ENCODE measurements at places on chromosomes 5 and 9.

DNA sequence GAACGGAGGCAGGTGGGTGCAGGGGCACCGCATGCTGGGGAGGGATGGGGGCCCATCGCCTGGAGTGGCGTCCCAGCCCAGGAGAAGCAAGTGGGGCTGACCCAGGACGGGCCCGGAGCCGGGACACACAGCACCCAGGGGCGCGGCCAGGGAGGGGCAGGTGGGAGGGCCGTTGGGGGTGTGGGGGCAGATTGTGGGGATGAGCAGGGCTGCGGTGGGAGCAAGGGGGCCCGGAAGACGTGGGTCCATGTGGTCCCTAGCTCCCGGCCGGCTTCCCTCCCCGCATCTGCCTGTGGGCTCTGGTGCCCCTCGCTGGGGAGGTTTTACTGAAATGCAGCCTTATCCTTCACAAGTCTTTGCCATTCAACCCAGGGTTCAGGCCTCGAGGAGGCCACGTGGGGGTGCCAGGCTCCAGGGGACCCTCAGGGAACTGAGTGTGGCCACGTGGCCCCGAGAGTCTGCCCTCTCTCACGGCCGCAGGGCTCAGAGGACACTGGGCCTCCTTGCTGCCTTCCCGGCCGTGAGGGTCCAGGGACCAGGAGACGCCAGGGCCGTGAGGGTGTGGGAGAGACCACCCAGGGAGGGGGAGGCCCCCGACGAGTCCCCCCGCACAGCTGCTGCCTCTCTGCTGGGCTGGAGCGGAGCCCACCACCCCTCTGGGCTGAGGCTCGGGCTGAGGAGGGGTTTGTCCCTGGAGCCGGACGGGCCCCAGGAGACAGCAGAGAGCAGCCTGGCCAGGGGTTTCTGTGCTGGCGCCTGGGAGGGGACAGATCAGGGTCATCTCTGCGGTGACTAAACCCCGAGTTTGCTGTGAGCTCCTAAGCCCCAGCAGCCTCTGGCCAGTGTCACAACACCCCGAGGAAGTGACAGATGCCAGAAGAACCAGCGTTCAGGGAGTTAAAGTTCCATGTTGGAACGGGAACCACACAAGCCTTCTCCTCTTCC lies 35.2 kb downstream of the SLC9A3 start:
- DNase-seq, result no peak
- H3K4me3 ChIP-seq, result no peak overlapping the region
- no peaks in the 10 kb centered on the region for H3K4me1 ChIP-seq
- H3K27me3 ChIP-seq, result peaks cover 7% of the 10 kb centered on the region
- no peak overlapping the region for H3K27ac ChIP-seq

DNA sequence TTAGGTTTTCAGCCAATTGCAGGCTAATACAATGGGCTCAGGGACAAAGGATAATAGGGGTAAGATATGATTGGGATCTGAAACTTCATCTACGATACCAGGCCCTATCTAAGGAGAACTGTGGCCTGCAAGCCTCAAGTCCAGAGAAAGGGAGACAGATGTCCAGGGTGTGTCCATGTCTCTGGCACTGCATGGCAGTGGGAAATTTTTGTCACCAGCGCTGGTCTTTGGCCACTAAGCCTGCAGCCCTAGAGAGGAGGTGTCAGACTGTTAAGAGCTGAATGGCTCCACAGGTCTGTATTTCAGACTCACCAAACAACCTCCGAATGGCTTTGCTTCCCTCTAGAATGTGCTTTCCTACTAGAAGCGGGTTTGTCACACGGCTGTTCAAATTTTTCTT lies 6.6 kb upstream of the CNOT6 start:
- no peak for DNase-seq
- H3K27me3 ChIP-seq, result peaks cover 5% of the 10 kb centered on the region
- H3K4me1 ChIP-seq, result peaks cover 14% of the 10 kb centered on the region
- no peak overlapping the region for H3K27ac ChIP-seq
- no peak overlapping the region for H3K4me3 ChIP-seq
- H3K36me3 ChIP-seq, result no peaks in the 10 kb centered on the region

DNA sequence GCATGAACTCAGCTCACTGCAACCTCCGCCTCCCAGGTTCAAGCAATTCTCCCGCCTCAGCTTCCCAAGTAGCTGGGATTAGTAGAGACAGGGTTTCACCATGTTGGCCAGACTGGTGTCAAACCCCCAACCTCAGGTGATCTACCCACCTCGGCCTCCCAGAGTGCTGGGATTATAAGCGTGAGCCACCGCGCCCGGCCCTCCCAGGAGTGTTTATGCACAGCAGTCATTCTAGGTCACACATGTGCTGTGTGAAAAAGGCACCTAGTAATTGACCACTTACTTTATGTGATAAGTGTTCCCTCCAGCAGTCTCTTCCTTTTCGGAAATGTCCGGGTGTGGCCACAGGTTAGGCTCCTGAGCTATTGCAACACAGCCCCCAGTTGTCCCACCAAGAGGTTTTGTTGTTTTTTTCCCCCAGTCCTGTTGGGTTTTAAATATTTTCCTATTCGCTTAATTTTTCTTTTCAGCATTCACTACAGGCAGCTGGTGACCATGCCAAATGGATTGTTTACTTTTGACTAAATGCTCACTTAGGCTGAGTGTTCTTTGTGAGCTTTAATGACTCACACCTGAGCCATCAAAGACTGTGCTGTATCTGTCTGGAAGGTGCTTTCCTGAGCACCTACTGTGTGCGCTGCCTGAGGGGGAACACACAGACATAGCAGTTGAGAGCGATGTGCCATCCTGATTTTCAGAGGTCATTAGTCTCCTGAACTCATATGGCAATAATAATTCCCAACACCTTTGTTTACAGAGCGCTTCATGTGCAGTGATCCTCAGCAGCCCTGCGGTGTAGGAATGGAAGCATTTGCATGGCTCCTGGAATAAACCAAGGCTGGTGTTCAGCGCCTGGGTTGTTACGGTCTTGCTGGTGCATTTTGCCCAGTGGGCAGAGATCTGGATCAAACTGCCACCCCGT lies 94.3 kb downstream of the MVB12B start:
- H3K27ac ChIP-seq, result no peak overlapping the region
- DNase-seq, result no peak
- peaks cover 15% of the 10 kb centered on the region for H3K4me1 ChIP-seq
- H3K27me3 ChIP-seq, result peaks cover 3% of the 10 kb centered on the region
- peaks cover 4% of the 10 kb centered on the region for H3K36me3 ChIP-seq

GRCh38 chr9:88321764-88322163 lies 66.5 kb upstream of the SPIN1 start:
- DNase-seq, result no peak
- peaks cover 6% of the 10 kb centered on the region for H3K4me1 ChIP-seq
- no peak overlapping the region for H3K27ac ChIP-seq
- no peaks in the 10 kb centered on the region for H3K36me3 ChIP-seq
- no peak overlapping the region for H3K4me3 ChIP-seq

GRCh38 chr5:10538103-10538788 lies 25.6 kb upstream of the ANKRD33B start:
- H3K4me1 ChIP-seq, result peaks cover 6% of the 10 kb centered on the region
- H3K36me3 ChIP-seq, result no peaks in the 10 kb centered on the region
- H3K27ac ChIP-seq, result no peak overlapping the region
- H3K4me3 ChIP-seq, result no peak overlapping the region
- no peak for DNase-seq

DNA sequence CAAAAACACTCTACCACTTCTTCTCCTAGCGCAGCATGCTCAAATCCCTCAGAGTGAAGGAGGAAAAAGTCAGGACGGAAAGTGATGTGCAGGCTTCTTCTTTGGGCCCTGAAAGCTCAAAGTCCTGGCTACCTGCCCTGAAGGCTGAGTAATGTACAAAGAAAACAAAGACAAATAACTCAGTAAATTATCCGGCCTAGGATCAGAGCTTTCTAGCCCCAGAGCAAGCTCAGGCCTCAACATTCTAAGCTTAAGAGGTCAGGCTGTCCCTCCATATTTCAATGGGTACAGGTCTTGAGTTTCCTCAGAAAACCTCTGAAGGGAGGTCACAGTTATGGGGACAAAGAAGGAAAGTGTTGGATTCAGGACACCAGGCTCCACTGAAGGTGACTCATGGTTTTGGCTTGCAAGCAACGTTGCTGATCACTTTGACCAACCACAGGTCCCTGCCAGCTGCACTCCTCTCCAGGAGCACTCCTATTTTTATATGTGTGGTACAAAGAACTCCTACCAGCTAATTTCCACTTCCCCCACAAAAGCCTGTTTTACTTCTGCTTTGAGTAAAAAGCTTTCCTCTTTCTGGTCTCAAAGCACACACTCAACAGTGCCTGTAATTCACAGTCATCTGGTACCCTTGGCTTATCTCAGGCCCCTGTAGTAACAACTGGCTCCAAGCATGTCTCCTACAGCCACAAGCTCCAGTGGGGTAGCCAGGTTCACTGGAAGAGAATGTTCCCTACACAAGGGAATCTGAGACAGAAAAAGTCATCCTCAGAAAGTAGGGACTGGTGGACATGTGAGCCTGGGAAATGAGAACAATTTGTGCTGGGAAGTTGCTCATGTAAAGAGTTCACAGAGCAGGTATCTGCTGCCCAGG lies 115.7 kb downstream of the UGCG start:
- H3K27ac ChIP-seq, result no peak overlapping the region
- no peak overlapping the region for H3K4me3 ChIP-seq
- no peaks in the 10 kb centered on the region for H3K36me3 ChIP-seq

DNA sequence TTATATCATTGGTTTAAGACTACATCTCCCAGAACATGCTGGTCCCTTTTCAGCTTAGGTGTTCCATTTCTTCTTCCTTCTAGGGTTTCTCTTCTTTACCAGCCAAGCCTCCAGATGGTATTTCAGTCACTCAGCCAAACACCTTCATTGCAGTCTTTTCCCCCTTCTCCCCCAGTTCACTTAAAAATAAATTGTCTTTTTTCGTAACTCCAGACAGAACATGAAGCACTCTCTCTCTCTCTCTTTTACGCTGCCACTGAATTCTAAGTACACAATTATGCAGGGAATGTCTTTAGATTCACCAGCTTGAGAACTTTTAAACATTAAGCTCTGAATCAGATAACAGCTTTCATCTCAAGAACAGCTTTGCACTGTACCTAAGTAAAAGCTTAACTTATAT lies 419.7 kb upstream of the BRINP1 start:
- DNase-seq, result no peak
- H3K27me3 ChIP-seq, result no peaks in the 10 kb centered on the region
- H3K27ac ChIP-seq, result no peak overlapping the region
- H3K36me3 ChIP-seq, result no peaks in the 10 kb centered on the region
- no peak overlapping the region for H3K4me3 ChIP-seq

- H3K27me3 ChIP-seq, result no peaks in the 10 kb centered on the region
- H3K27ac ChIP-seq, result no peak overlapping the region
These were observed 149.0 kb downstream of the TTC39B start for GRCh38 chr9:15158064-15158463.

DNA sequence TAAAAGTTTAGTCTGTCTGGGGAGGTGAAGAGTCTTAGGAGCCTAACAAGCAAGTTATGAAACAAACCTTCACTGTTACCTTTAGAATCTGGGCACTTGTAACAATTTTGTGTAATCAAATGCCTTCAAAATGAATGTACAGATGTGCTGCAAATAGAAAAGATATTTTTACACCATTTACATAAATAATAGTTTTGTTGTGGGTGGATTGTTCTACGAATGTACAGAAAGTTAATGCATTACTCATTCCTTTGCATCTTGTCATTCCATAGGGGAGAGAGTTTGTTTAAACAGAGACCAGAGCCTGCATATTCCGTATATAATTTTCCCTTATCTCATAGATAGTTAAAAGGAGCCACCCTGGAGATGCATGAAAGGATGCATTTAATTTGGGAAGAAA lies 576.9 kb upstream of the SGCD start:
- H3K36me3 ChIP-seq, result no peaks in the 10 kb centered on the region
- H3K4me3 ChIP-seq, result no peak overlapping the region
- no peak for DNase-seq
- H3K27ac ChIP-seq, result no peak overlapping the region
- H3K27me3 ChIP-seq, result peaks cover 4% of the 10 kb centered on the region

GRCh38 chr5:100777680-100778300 lies 125.3 kb downstream of the ST8SIA4 start:
- peaks cover 21% of the 10 kb centered on the region for H3K4me1 ChIP-seq
- no peaks in the 10 kb centered on the region for H3K36me3 ChIP-seq
- no peak for DNase-seq

- no peak overlapping the region for H3K4me3 ChIP-seq
- peaks cover 30% of the 10 kb centered on the region for H3K4me1 ChIP-seq
- H3K36me3 ChIP-seq, result no peaks in the 10 kb centered on the region
- DNase-seq, result no peak
- H3K27me3 ChIP-seq, result no peaks in the 10 kb centered on the region
These were observed 282.4 kb downstream of the EFNA5 start for GRCh38 chr5:107388141-107388861.

- H3K4me3 ChIP-seq, result no peak overlapping the region
- peaks cover 21% of the 10 kb centered on the region for H3K27me3 ChIP-seq
- peaks cover 6% of the 10 kb centered on the region for H3K4me1 ChIP-seq
- H3K27ac ChIP-seq, result no peak overlapping the region
- no peaks in the 10 kb centered on the region for H3K36me3 ChIP-seq
These were observed 3.2 kb downstream of the NKD2 start for GRCh38 chr5:1011741-1012312.

DNA sequence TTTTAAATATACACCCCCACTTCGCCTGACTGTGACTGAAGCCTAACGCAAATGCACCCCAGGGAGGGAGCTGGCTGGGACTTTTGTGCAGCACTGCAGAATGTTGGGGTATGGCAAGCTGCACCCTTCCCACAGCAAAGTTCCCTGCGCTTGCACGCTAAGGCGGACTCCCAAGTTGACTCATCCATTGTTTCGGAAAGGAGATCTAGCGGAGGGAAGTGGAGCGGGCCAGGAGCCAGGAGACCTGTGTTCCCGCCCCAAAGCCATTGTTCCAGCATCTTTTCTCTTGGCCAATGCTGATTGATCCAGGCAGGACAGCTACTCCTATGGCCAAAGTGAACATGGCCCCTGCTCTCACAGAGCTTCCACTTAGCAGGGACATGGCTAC lies 202.9 kb downstream of the AOPEP start:
- peaks cover 22% of the 10 kb centered on the region for H3K4me1 ChIP-seq
- peaks cover 7% of the 10 kb centered on the region for H3K27me3 ChIP-seq
- DNase-seq, result no peak
- peaks cover 9% of the 10 kb centered on the region for H3K36me3 ChIP-seq

DNA sequence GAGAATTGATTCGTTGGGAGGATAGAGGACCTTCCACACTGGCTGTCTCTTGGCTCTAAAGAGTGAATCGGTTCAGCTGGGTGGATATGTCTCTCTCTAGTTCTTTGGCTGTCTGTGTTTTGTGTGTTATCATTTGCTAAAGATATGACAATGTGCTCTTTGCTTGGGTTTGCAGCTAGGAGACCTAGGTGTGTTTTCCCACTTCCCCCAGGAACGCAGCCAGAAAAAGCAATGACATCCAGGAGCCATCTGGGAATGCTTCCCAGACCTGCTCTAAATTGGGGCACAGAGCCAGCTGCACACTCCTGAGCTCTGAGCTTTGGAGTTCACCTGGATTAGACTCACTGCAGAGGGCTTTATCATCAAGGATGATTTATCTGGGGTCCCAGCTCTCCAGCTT lies 12.8 kb upstream of the PDZD2 start:
- no peaks in the 10 kb centered on the region for H3K36me3 ChIP-seq
- peaks cover 2% of the 10 kb centered on the region for H3K27me3 ChIP-seq
- no peak for DNase-seq

DNA sequence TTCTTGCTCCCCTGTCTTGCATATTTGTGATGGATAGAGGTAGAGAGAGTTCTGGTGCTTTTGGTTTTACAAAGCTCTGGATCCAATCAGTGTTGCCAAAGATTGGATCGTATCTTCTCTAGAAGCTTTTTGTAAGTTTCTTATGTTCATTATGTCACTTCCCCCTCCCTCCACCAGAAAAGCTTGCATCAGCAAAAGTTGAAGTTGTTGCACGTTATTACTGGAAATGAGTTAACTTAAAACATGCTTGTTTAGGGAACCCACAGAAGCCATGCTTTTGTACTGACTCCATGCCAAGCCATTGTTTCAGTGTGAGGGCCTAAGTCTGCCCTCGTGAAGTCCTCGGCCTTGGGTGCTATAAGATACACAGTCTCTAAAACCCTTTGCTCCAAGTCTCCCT lies 186.5 kb downstream of the ERCC6L2 start:
- peaks cover 6% of the 10 kb centered on the region for H3K27me3 ChIP-seq
- no peak overlapping the region for H3K4me3 ChIP-seq
- no peaks in the 10 kb centered on the region for H3K36me3 ChIP-seq

Measured in endothelial cell (in vitro differentiated cells).